ENCODE measurements at places on chromosomes 3 and 15.

DNA sequence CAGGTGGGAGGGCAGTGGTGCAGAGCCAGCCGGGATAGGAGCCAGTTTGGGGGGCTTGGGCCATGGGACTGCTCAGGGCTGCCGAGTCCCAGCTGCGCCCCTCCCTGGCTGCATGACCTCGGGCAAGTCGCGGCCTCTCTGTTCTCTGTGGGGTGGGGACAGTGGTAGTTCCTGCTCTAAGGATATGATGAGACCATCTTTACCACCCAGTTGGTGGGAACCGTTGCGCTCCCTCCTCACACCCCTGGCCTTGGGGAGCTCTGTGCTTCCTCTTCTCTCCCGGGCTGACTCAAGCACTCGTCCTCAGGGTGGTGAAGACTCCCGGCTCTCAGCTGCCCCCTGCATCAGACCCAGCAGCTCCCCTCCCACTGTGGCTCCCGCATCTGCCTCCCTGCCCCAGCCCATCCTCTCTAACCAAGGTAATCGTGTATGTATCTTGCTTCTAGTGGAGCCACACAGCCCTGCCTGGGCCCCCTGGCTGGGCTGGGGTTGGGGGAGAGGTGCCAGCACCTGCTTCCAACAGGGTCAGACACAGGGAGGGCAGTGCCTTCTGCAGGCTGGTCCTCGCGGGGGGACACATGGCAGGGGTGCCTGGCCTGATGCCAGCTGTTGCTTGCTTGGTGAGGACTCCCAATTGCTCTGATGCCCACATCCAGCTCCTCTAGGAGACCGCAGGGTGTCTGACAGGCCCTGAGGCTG lies 15.1 kb upstream of the STAB1 start:
- DNase-seq: no peak

DNA sequence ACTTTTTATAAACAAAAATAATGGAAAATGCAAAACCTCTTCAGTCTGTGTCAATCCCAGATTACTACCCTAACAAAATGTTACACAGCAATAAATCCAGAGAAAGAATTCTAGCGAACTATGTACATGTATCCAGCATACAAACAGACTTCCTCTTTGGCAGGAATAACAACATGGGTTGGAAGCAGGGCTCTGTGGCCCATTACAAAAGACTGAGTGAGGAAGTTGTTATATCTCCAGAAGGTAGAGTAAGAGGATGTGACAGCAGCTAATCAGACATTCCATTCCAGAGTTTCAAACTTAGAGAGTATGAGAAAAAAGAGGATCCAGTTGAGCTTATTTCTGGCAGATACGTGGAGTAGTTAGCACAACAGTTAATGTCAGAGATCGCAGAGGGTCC lies 294.0 kb upstream of the PLSCR5 start:
- DNase-seq: no peak

DNA sequence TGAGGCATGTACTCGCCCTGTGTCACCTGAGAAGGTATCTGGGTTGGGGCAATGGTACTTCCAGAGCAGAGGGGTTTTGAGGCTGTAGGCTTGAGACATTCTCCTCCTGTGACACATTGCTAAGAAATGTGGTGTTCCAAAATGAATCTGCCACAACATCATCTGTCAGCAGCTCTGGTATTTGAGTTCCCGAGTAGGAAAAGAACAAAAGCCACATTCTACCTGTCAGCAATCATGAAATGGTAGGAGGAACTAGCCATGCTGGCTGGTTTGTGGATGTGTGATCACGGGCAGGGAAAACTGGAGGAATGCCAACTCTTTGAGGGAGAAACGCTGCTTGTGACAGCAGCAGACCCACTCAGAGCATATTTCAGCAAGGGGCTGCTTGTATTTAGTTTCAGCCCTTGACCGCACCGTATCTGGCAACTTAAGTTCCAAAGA lies 579.4 kb upstream of the TBL1XR1 start:
- no peak for DNase-seq

- no peak for DNase-seq
These were observed 16.3 kb upstream of the A4GNT start for GRCh38 chr3:138148503-138148902.

DNA sequence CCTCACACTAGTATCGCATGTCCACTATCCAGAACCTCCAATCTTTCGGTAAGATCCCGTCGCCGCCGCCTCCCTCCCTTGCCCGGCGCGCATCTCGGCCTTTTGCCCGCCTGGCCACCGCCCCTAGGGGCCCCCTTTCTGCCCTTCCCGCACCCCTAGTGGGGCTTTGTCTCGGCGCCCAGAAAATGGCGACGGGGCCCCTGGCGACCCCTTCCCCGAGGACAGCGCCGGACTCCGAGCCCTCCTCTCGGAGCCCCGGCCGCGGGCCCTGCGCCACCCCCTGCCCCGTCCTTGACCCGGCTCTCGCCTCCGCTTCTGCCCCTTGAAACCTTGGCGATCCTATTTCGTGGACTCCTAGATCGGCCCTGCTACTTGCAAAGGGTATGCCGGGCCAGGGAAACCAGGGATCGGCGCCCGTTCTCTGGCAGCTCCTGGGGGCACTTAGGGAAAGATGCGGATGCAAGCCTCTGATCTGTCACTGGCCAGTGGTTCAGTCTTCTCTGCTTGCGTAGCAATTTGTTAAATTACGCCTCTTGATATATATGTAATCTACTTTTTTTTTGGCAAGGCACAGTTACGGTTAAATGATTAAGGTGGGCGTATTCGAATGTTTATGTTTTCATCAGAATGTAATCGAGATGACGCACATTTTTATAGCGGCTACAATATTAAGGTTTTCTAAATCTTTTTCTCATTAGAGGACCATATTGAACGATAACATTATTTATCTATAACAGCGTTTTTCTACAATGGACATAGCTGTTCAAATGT lies 603 bp downstream of the EIF1B start:
- peak; percentile 44 for DNase-seq

DNA sequence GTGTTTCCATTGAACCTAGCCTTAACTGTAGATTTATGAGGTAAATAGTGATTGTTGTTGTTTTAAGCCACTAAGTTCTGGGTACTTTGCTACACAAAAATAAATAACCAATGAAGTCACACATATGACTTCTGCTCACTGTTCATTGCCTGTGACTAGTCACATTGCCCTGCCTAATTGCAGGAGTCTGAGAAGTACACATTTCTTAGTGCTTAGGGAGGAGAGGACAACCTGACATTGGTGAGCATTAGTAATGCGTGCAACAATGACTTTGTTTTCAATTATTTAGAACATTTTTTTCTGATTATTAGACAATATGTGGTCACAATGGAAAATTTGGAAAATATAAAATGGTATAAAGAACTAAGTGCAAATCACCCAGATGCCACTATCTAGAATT lies 133.2 kb upstream of the DAZL start:
- DNase-seq: no peak

- no peak for DNase-seq
These were observed 114.7 kb upstream of the LRTM1 start for GRCh38 chr3:55042591-55042990.

DNA sequence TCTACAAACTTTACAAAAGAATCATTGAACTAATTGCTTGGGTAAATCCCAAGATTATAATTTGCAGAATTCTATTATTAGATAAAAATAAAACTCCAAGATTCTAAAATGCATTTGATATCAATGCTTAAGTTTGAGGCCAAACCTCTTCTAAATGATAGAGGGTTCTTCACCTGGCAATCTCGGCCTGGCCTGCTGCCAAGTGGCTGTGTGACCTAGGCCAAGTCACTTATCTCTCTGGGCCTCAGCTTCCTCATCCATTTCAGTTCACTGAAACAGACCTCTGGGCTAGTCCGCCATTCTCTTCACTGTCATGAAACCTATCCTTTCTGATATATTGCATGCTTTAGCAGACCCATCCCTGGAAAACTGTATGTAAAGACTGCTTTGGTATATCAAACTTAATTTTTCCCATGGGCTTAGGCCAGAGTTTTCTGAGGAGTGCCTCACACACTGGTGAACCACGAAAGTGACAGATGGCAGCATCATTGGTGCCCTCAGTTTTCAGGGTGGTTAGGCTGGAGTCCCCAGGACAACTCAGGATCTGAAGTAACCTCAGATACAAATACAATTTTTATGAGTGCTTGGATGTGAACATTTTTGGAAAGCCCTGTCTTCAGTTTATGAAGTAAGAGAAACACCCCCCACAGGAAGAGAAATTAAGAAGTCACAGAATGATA lies 21.8 kb downstream of the NUDT16 start:
- no peak for DNase-seq

GRCh38 chr15:48010316-48010715 lies 110.5 kb upstream of the SLC24A5 start:
- no peak for DNase-seq

- no peak for DNase-seq
These were observed 8.8 kb downstream of the LRIG1 start for GRCh38 chr3:66492071-66492470.

- DNase-seq: no peak
These were observed 102.0 kb downstream of the TBC1D5 start for GRCh38 chr3:17640466-17640865.

GRCh38 chr3:152874896-152875749 lies 40.2 kb downstream of the P2RY1 start:
- DNase-seq: no peak

DNA sequence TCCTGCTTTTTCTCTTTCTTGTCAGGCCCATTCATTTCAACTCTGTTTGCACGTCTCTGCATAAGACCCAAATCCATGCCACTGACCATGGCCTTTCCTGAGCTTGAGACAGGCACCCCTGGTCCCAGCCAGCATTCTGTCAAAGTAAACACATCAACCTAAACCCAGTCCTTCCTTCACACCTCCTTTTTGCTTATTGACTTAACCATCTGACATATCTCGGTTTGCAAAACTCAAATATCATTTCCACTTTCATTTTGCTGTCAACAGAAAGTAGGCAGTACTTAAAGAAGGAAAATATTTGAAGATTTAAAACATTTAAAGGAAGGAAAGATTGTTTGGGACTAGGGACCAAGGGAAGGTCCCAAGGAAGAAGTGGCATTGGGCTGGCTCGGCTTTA lies 48.2 kb upstream of the KBTBD8 start:
- DNase-seq: no peak

GRCh38 chr3:76365275-76365674 lies 579.9 kb upstream of the ZNF717 start:
- DNase-seq: no peak

GRCh38 chr15:90909976-90910375 lies 6.9 kb downstream of the MAN2A2 start:
- no peak for DNase-seq

DNA sequence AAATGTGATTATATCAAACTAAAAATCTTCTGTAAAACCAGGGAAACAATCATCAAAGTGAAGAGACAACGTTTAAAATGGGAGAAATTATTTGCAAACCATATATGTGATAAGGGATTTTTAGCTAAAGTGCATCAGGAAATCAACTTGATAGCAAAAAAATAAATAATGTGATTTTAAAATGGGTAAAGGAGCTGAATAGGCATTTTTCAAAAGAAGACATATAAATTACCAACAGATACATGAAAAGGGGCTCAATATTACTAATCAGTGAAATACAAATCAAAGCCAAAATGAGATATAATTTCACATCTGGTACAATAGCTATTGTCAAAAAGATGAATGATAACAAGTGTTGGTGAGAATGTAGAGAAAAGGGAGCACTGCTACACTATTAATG lies 537.6 kb upstream of the NAALADL2 start:
- DNase-seq: no peak

GRCh38 chr3:58526515-58526957 lies 10.5 kb downstream of the ACOX2 start:
- DNase-seq: no peak

GRCh38 chr3:38022301-38022700 lies 7.1 kb downstream of the PLCD1 start:
- no peak for DNase-seq

DNA sequence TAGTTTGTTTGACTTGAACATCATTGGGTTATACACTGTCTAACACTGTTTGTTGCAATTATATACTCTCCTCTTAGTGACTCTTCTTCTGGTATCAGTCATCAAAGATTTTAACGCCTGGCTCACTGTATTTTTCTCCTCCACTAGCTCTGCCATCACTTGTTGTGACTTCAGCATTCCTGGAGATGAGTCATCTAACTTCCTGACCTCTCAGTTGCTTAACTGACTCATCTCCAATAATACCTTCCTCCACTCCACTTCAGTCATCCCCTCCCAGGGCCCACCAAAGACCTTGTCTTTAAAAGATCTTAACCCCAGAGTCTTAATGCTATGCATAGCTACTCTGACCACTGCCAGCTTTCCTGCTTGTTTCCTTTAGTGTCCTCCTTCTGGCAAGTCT lies 28.6 kb upstream of the CLSTN2 start:
- no peak for DNase-seq

DNA sequence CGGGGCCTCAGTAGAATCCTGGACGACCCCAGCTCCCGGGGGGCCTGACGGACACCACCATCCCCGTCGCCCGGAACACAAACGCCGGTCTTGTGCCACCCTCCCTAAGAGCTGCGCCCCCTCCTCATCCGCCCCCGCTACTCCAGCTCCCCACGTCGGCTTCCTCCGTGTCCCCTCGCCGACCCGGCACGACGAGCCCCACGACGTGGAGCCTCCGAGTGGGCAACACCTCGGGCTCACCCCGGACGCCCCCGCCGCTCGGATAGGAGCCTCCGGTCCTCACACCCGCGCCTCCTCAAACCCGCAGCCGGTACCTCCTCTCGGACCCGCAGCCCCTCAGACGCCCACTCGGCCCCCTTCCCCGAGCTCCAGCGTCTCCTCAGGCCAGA lies 525 bp downstream of the NPTN start:
- no peak for DNase-seq

GRCh38 chr3:49460188-49460890 lies 9.7 kb upstream of the DAG1 start:
- no peak for DNase-seq

- no peak for DNase-seq
These were observed 40.8 kb downstream of the MGLL start for GRCh38 chr3:127781411-127782001.

DNA sequence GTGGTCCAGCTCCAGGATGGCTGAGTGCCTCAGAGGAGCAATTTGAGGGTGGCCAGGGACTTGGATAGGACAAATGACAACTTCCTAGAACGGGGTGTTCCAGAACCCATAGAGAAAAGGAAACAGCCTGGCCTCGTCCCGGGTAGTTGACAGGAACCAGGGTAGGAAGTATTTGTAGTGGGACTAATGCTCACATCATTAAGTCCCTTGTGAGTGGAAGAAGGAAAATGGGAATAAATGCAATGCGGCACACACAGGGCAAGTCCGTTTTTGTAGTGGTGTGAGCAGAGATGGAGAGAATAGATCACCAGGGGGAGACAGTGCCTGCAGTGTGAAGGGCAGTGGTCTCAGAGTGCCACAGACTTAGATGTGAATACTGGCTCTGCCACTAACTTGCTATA lies 19.6 kb downstream of the TIMP4 start:
- no peak for DNase-seq

GRCh38 chr3:126836220-126836860 lies 132.3 kb downstream of the CHCHD6 start:
- no peak for DNase-seq

DNA sequence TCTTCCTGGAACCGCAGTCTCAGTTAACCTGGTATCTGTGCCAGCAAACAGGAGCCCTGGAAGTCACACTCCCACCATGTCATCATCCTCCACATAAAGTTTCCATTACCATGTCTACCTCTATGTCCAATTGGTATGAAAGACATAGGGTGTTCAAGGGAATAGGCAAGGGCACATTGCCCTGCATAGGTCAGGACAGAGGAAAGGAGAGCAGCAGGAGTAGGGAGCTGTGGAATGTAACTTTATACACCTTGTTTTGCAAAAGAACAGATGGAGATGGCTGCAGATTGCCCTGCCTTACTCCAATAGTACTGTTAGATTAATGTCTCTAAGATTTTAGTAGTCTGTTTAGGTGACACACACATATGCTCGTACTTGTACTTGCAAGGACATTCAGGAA lies 1056.4 kb downstream of the NTRK3 start:
- no peak for DNase-seq
